ENCODE measurements at places on chromosomes 7 and 10.

- H3K4me3 ChIP-seq = no peak overlapping the region
- H3K4me1 ChIP-seq = peaks cover 8% of the 10 kb centered on the region
- no peak for DNase-seq
- H3K27ac ChIP-seq = no peak overlapping the region
Observed at GRCh38 chr10:42960991-42961795, 115.7 kb upstream of the RET start.

DNA sequence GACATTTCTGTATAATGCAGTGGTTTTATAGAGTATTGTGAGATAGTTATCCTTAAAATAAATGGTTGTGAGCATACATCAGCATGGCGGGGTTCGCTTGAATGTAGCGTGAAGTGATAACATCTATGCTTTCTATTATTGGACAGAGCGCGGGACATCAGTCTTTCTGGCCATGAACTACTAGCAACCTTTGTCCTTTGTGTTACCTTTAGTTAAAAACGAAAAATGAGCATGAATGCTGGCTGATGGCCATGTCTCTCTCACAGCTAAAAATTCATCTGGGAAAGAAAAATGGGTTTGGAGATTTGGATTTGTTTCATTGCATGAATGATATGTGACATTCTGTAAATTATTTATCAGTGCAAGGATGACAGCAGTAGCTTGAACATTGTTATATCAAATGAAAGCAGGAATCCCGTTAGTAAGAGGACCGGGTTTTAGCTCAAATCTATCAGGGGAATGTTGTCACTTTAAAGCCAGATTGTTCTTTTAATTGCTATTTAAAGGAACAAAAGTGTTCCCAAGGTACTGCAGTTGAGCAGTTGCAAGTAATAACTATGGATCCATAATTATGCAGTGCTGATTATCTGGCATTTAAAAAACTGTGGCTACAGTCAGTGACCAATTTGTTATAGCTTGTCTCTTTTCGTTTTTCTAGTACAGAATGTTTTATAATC is 131.0 kb downstream of the KAT6B start:
- H3K4me1 ChIP-seq = peaks cover 4% of the 10 kb centered on the region
- H3K27me3 ChIP-seq = no peaks in the 10 kb centered on the region
- H3K4me3 ChIP-seq = peak overlapping the region; percentile 9
- DNase-seq = no peak
- peaks cover 2% of the 10 kb centered on the region for H3K36me3 ChIP-seq

- no peaks in the 10 kb centered on the region for H3K27me3 ChIP-seq
Observed at GRCh38 chr7:43873300-43873699, 4.0 kb upstream of the MRPS24 start.

DNA sequence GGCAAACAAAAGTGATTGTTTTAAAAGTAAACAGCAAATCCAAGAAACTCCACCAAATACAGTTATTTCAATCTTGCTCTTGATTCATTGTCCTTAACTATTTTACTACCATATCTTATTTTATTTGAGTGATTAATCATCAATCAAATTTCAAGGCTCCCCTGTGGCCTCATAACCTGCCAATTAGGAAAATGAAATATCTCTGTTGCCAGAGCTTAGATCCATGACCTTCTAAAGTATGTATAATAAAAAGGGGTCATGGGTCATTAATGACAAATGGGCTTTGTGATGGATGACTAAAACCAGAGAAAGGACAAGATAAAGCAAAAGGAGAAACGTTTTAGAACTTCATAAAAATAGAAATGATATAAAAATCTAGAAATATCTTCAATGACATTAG is 28.5 kb downstream of the NRCAM start:
- no peaks in the 10 kb centered on the region for H3K36me3 ChIP-seq
- no peak overlapping the region for H3K27ac ChIP-seq
- H3K4me1 ChIP-seq = peaks cover 14% of the 10 kb centered on the region

- H3K27me3 ChIP-seq = no peaks in the 10 kb centered on the region
- H3K4me3 ChIP-seq = no peak overlapping the region
- DNase-seq = no peak
Observed at GRCh38 chr10:84333864-84334451, 5.6 kb downstream of the CCSER2 start.

DNA sequence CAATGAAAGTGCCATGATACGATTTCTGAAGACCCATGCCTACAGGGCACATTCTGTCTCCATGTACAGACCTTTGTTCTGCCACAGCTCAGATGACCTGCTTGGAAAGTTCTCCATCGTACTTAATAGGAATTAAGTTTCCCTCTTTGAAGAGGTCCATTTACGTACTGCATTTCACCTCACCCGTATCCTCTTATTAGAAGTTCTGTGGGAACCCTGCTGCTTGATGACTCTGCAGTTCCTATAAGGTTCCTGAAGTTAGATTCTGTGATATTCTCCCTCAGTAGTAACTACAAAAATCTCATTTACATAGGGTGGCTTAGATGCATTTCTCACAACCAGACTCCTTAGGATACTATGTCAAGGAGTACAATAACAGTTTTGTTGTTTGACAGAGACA is 50.9 kb downstream of the MINDY3 start:
- H3K4me1 ChIP-seq = no peaks in the 10 kb centered on the region
- no peak overlapping the region for H3K27ac ChIP-seq
- no peak for DNase-seq
- peaks cover 3% of the 10 kb centered on the region for H3K36me3 ChIP-seq
- no peak overlapping the region for H3K4me3 ChIP-seq
- no peaks in the 10 kb centered on the region for H3K27me3 ChIP-seq

GRCh38 chr10:36452851-36453250 is 672.5 kb upstream of the ANKRD30A start:
- H3K27me3 ChIP-seq = no peaks in the 10 kb centered on the region
- peak overlapping the region; percentile 73 for H3K27ac ChIP-seq
- peaks cover 31% of the 10 kb centered on the region for H3K4me1 ChIP-seq
- H3K36me3 ChIP-seq = no peaks in the 10 kb centered on the region
- H3K4me3 ChIP-seq = no peak overlapping the region

Data from keratinocyte (primary cell).